NCI-H1417 (cell line): ENCODE measurements at places on chromosomes 3 and 15.

DNA sequence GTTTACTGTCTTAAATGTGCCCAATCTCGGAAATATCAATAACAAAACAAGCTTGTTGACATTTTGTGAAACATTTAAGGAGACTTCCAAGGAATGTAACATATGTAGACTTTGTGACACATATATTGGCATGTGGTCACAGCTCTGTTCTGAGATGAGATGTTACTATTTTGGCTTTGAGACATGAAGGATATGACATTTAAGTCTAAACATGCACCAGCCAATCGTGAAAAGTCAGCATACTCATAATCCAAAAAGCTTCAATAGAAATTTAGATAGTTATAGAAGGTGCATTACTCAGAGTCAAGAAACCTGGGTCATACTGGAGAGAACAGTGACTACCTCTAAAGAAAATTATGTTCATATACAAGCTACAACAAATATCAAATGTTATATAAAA, 13.4 kb downstream of the COMMD2 start:
- DNase-seq, result no peak

DNA sequence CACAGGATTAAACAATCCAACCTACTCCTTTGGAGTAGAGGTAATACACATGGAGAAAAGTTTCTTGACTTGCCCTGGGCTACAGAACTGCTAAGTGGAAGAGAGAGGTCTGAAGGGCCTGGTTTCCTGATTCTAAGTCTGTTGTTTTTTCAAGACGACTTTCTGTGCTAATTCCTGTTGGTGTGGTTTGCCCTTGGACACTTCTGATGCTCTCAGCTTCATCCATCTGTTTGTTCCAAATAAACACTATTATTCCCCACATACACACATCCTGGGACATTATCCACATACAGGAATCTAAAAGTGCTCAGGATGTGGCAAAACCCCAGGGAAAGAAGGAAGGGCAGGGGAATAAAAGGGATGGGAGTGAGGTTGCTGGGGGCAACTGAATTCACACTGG, 393.5 kb upstream of the TBL1XR1 start:
- no peak for DNase-seq

GRCh38 chr3:159988617-159989271, at the start of gene IL12A:
IL12A (plus strand) TSS chr3:159988835.
- DNase-seq, result peak; percentile 76

- DNase-seq, result peak; percentile 86
Observed at GRCh38 chr3:42502429-42503250, at the start of gene VIPR1. VIPR1 (plus strand) TSS chr3:42502643; CDS start chr3:42502736, 93 bp downstream.

- no peak for DNase-seq
Observed at GRCh38 chr3:196617256-196617655, 22.2 kb upstream of the NRROS start.

- peak; percentile 29 for DNase-seq
Observed at GRCh38 chr3:128547368-128547987, 54.5 kb upstream of the GATA2 start.

GRCh38 chr15:52109559-52110451, 2.8 kb downstream of the BCL2L10 start:
- DNase-seq, result no peak

DNA sequence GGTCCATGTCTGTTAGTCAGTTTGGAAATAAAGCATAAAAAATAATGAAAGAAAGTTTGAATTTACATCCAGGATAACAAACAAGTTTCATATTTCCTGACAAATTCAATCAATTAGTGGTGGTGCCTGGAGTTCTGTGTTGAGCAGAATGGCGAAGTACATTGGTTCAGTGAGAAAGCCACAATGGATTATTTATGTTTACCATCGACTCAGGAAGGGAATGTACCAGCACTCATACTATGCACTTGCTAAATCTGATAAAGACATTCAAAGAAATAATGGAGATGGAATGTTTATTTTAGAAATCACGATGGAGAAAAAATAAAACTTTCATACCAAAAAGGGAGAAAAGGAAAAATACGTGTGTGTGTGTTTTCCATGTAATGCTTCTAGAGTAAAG, 45.3 kb upstream of the MME start:
- DNase-seq, result no peak
